Activated CD8-positive, alpha-beta T cell treated with anti-CD3 and anti-CD28 coated beads for 36 hours (primary cell): ENCODE measurements at places on chromosomes 7 and 10. TPM values are rescaled to one million over a fixed set of nuclear protein-coding genes. Genes with fewer than 3 reads are reported as not detected.
A peak's percentile ranks its signal among the peaks of the same experiment; 100 is the strongest.

The LRIT1 gene
- not detected for total RNA-seq

The PIP gene
- not detected for total RNA-seq

The ACTR3C gene
- total RNA-seq: 2.6 TPM

The ELFN1 gene
- 0.20 TPM for total RNA-seq

- H3K4me1 ChIP-seq: peaks cover 9% of the 10 kb centered on the region
- no peaks in the 10 kb centered on the region for H3K36me3 ChIP-seq
Measured at GRCh38 chr10:13382703-13383398, 34.8 kb upstream of the SEPHS1 start.

- H3K4me3 ChIP-seq: no peak overlapping the region
- DNase-seq: no peak
- peaks cover 15% of the 10 kb centered on the region for H3K36me3 ChIP-seq
- H3K27ac ChIP-seq: no peak overlapping the region
Measured at GRCh38 chr7:133048589-133048988, 33.3 kb downstream of the CHCHD3 start.

DNA sequence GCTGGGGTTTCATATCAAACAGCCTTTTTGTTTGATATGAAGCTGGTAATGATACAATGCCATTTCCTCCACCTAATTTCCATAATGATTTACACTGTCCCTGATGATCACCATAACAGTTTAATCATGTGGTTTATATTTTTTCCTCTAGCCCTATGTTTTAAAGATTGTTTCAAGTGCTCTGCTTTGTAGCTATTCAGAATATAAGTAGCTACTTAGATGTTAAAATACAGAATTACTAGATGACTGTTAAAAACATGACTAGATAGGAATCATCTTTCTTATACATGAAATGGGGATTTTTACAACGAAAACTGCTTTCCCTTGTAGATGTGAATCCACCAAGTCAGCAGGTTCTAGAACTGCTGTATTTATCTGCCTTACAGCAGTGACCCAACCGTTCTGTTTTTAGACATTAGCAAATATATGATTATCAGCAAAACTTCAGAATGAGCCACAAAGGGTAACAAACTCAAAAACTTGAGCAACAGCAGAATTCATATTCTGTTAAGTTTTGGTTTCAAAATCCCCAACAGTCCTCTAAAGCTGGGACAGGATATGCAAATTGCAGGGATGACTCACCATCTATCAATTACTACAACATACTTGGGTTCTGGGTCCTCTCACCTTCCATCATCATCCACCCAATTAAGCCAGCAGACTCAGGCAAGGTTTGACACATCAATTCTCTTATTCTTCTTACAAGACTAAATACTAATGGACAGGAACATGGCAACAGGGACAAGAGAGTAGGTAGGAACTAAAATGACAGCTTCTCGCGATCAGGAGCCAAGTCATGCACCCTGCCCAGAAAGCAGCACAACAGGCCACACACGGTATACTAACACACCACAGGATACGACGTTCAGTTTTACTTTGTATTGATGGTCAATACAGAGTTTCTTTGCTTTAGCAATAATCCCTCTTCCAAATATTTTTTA is 83.9 kb downstream of the PIP4K2A start:
- peaks cover 29% of the 10 kb centered on the region for H3K36me3 ChIP-seq
- H3K4me1 ChIP-seq: peaks cover 90% of the 10 kb centered on the region
- DNase-seq: peak; percentile 64
- peak overlapping the region; percentile 95 for H3K27ac ChIP-seq
- H3K4me3 ChIP-seq: peak overlapping the region; percentile 67
- no peaks in the 10 kb centered on the region for H3K27me3 ChIP-seq

- no peak overlapping the region for H3K27ac ChIP-seq
- no peaks in the 10 kb centered on the region for H3K4me1 ChIP-seq
- no peak for DNase-seq
- H3K4me3 ChIP-seq: no peak overlapping the region
Measured at GRCh38 chr7:41755096-41755495, 52.2 kb upstream of the INHBA start.
